Non-pigmented ciliary epithelial cell (primary cell): ENCODE measurements at places on chromosomes 5 and 9.
A peak's percentile ranks its signal among the peaks of the same experiment; 100 is the strongest.

DNA sequence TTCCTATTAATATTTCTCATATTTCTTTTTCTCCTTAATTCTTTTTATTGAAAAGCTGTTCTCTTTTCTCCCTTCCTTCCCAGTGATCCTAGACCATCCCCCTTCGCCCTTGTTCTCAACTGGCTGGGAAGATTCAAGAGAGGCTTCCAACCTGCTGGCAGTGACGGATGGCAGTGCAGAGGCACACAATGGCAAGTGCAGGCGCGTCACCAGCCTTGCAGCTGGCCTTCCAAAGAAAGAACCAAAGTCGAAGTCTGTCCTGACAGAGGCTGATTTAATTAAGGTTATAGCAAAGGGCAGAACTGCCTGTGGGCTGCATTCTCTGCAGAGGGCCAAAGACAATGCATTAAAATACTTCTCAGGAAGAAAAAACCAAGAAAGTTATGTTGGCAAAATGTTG, 7.4 kb downstream of the CEMIP2 start:
- no peak for DNase-seq

GRCh38 chr9:128127990-128128835, 684 bp upstream of the PTGES2 start:
- DNase-seq, result peak; percentile 54

- no peak for DNase-seq
Measured at GRCh38 chr5:98557916-98558315, 215.5 kb upstream of the RGMB start.

- DNase-seq, result no peak
Measured at GRCh38 chr9:129322022-129322621, 144.1 kb upstream of the IER5L start.

DNA sequence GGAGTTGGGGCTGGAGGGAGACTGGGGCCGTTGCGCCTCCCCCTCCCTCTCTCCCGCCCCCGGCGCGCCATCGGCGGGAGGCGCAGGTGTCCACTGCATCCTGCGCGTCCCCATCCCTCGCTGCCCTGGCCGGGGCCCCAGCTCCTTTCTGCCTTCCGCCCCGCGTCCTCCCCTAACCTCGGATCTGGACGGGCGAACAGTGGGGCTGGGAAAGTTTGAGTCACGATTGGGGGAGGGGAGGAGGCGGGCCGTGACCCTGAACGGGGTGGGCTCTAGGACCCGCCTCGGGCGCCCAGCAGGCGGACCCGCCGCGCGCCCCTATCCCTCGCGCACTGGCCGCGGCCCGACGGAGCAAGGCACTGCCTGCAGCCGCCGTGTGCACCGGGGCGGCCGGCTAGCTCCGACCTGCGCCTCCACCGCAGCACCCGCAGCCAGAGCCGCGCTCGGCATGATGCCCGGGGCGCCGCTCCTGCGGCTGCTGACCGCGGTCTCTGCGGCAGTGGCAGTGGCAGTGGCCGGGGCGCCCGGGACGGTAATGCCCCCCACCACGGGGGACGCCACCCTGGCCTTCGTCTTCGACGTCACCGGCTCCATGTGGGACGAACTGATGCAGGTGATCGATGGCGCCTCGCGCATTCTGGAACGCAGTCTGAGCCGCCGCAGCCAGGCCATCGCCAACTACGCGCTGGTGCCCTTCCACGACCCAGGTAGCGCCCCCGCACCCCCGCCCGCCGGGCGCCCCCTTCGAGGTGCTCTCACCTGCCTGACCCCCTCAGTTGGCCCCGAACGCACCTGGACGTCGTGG, at the start of gene HMCN2:
Gene HMCN2 (plus strand): TSS at position 330 of the 805 bp plus-strand sequence. CDS start 119 bp downstream, at position 449.
- DNase-seq, result no peak

GRCh38 chr9:13388157-13388556, 108.7 kb upstream of the MPDZ start:
- no peak for DNase-seq

DNA sequence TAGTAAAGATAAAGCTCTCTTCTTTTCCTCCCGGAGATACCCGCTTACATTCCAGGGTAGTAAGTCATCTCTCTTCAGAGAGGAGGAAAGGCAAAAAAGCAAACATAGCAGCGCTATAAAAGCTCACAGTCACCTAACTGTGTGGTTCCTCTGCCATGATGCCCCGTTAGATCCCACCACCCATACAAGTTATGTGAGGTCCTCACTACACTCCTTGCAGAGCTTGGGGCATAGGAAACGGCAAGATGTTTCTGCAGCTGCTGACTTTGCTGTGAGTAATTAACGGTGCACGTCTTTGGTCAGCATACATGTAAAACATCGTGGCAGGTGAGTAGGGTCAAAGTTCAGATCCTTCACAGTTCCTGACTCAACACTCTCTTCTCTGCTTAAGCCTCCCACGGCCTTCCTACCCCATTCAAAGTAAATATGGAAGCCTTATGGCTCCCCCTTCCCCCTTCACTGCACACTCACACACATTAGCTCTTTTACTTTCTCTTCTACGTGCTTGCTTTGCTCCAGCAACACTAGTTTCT, 218.9 kb downstream of the DIRAS2 start:
- no peak for DNase-seq

DNA sequence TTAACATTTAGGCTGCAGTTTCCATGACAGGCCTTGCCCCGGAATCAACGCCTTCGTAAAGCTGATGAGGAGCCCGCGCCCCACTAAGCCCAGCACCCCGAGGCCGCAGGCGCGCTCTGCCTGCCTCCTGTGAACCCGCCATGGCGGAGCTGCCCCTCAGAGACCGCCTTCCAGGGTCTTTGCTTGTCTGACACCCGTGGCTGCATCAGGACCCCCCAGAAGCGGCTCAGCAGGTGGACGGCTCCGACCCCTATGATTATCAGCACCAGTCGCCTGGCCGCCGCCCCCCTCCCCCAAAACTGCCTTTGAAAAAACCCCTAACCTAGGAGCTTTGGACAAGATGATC, 507 bp upstream of the DPH7 start:
- DNase-seq, result no peak
